ENCODE measurements at places on chromosomes 4 and X. TPM values are rescaled to one million over a fixed set of nuclear protein-coding genes. Genes with fewer than 3 reads are reported as not detected.

DNA sequence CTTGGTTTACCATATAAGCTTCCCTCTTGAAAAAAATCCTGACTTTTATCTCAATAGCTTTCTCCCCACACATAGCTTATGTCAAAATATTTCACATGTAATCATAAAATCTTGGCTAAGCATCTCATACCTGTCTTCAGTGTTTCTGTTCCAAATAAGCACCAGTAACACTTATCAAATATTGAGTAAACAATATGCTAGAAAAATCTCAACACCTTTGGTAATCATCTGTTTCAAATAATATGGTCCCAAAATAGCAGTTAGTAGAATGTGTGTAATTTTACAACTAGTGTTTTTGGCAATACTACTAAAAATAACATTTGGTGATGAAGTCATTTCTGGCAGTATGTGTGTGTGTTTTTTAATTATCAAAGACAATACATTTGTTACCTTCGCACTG lies 2138.2 kb downstream of the PCDH7 start:
- no peak for DNase-seq

- no peak for DNase-seq
These were observed 114.3 kb downstream of the NKX6-1 start for GRCh38 chr4:84384801-84385200.

- DNase-seq = peak; percentile 2
These were observed 113.9 kb downstream of the NYX start for GRCh38 chrX:41561045-41561444.

DNA sequence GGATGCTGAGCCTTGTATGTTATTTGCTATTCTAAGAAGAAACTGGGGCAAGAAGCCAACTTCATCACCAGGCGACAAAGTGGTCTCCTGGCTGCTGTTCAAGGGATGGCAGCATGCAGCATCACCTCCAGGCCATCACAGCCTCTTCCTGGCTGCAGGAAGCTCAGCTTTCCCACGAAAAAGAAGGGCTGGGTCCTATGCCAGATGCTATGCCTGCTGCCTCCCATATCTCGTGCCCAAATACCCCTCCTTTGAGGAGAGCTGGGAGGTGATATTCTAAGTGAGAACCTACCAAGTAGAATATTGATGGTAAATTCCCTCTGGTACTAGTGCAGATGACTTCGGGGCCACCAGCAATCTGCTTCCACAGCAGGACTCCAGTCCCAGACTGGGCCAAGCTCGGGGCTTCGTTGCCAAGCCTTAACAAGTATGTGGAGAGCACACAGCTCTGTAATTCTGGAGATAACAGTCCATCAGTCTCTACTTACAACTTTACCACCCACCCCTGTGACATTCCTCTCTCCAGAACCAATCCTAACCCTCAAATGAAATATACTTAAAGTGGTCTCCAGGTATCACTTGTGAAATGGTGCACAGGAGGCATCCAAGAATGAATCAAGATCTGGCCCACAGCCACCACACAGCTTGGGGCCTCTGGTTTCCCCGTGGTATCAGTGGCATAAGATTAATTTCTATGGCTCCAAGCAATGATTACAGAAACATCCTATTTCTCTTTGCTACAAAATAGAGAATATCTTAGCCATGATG lies 149.3 kb downstream of the PALLD start:
- no peak for DNase-seq

DNA sequence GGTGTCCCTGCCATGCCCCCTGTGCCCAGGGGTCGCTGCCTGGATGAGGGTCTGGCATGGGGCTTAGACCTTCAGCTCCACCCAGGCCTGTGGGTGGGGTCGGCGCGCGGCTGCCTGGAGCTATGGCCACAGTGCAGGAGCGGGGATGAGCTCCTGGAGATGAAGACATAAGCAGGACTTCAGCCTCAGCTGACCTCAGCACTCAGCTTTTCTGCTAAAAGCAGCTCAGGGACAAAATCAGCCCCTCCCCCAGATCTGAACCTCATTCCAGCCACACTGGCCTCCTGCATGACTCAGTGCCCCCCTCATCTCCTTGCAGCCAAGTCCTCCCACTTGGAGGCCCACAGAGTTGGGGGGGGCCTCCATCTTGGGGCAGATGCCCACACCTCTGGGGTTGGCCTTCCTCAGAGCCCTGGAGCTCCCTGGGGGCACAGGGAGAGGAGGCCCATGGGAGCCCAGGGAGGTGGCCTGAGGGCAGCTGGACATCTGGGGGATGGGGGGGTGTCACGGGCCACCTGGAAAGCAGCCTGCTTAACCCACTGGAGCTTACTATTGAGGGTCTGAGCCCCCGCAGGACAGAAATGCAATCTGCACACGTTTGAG lies 19.4 kb upstream of the CPLX1 start:
- DNase-seq = peak; percentile 30

GRCh38 chr4:75821966-75822365 lies 80.3 kb downstream of the PPEF2 start:
- DNase-seq = no peak

DNA sequence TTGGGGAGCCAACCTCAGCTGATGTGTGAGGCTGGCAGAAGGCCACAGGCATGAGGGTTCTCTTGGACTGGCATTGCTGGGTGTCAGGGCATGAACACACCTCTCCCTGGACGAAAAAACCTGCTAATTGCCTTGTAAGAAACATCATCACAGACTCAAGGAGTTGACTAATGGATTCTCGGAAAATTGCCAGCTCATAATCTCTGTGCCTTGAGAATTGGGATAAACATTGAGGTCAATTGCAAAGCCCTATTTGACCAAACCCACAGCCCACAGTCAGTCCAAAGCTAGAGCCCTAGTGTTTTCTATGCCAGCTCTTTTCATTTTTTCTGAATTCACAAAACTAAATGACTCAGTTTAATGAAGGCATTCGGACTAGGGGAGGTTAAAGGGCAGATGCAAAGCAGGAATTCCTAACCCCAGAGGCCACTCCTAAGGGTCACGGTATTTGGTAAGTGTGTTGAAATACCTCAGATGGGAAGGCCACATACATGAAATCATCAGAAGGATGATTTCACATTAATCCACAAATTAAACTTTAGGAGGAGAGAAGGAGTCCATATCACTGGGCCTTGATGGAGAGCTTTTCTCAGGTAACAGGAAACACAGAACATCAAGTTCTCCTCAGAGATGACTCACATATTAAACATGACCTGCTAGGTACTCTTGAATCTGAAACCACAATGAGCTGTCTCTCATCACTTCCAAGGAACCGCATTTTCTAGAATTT lies 39.0 kb upstream of the RASL11B start:
- no peak for DNase-seq

- DNase-seq = no peak
These were observed 218.0 kb upstream of the AGTR2 start for GRCh38 chrX:115952417-115953092.

GRCh38 chr4:13918110-13918509 lies 290.6 kb upstream of the BOD1L1 start:
- DNase-seq = no peak

- DNase-seq = no peak
These were observed 115.2 kb downstream of the GABRA2 start for GRCh38 chr4:46274717-46275116.

GRCh38 chr4:5930456-5930855 lies 37.6 kb upstream of the CRMP1 start:
- no peak for DNase-seq

DNA sequence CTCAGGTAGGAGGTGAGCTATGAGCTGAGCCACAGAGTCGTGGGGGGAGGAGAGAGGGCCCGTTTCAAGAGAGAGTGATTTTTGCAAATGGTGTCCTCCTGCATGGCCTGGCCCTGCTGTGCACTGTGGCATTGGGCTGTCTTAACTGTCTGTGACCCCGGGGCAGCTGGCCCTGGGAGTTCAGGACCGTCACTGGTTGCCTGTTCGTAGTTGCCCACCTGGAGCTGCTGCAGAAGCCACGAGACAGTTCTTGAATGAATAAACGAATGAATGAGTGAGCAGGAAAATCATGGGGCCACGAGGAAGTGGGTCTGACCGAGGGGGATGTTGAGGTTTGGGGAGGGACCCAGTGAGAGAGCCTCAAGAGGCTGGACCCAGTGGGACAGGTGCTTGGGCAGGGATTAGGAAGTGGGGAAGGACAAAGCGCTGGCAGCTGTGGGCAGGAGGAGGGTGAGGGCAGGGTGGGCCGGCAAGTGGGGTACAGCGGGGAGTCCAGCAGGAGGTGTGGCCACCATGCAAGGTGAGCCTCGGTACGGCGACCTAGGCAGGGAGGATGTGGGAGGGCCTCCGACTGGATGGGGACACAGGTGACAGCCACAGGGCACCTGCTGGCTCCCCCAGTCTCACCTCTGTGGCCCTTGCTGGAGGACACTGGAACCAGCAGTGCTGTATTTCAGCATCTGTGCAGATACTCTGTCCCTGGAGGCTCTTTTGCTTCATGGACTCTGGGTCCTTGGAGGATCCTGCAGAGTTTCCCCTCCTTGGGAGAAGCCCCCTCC lies 10.2 kb downstream of the RGS12 start:
- DNase-seq = peak; percentile 8

DNA sequence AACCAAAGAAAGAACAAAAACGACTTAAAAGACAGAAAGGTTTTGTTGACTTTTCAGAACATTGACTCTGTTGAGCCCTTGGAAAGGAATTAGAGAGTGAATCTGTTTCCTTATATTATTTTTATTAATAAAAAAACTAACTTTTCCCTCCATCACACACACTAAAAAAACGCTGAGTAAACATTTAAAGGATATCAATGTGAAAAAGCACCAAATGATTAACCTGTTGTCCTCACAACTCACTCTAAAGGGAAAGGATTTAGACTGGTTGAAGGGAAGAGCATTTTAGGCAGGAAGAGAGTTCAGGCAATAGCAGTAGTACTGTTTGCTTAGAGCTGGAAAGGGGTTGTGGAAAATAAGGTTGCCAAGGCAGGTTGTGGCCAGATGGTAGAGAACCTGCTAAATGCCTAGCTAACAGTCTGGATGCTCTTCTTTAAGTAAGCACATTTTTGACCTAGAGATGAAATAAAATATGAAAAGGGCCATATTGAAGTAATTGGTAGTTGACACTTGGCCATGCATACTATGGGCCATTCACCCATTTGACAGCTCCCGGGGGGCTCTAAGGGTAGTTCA lies 98.0 kb upstream of the NDP start:
- no peak for DNase-seq

The GAGE12F gene
- polyA plus RNA-seq = not detected

The DDIT4L gene
- not detected for polyA plus RNA-seq

The GBA3 gene
- polyA plus RNA-seq = 0.38 TPM

The AMBN gene
- polyA plus RNA-seq = 0.05 TPM

The NEIL3 gene
- not detected for polyA plus RNA-seq

All from pancreas (tissue), 10 donors.